Fibroblast of skin of abdomen (primary cell): ENCODE measurements at places on chromosomes 5 and 9.

DNA sequence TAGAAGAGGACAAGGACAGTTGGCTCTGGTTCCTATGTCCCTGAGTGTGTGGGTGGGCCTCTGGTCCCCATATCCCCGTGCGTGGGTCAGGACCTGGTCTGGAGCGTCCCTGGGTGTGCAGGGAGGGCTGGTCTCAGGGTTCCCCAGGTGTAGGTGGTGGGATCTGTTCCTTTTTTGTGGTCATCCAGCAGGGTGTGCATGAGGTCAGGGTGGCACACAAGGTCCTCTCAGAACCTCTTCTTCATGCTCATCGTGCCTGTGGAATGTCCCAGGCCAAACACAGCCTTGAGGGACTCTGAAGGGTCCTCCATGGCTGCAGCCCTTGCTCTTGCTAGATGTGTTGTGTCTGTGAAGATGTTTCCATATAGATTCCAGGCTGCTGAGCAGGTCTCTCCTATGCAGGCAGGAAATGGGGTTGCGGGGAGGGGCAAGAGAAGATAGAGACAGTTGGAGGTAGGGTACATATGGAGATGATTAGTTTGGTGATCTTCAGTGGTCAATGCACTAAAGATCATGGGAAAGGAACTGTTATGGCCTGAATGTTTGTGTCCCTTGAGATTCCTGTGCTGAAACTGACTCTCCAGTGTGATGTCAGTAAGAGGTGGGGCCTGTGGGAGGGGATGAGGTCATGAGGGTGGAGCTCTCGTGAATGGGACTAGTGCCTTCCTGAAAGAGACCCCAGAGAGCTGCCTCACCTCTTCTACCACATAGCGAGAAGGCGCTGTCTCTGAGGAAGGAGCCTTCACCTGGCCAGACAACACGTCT, 53.1 kb downstream of the NXNL2 start:
- peak; percentile 21 for DNase-seq

GRCh38 chr5:133843911-133844310, 124.5 kb downstream of the C5orf15 start:
- DNase-seq: no peak

DNA sequence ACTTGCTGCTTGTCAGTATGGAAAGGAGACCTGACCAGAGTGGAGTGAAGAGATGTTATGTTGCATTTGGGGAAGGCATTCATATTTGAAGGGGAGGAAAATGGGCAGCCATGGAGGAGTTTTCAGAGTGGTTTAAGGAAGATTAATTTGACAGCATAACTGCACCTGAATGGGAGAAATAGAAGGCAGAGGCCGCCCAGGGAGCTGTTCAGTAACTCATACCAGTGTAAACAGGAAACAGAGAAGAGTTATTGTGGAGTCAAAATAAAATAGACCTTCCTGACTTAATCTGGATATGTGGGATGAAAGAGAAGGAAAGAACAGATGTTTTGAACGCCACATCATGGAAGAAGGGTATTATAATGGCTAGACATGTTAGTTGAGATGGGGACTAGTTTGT, 13.4 kb downstream of the SLC44A1 start:
- DNase-seq: no peak

DNA sequence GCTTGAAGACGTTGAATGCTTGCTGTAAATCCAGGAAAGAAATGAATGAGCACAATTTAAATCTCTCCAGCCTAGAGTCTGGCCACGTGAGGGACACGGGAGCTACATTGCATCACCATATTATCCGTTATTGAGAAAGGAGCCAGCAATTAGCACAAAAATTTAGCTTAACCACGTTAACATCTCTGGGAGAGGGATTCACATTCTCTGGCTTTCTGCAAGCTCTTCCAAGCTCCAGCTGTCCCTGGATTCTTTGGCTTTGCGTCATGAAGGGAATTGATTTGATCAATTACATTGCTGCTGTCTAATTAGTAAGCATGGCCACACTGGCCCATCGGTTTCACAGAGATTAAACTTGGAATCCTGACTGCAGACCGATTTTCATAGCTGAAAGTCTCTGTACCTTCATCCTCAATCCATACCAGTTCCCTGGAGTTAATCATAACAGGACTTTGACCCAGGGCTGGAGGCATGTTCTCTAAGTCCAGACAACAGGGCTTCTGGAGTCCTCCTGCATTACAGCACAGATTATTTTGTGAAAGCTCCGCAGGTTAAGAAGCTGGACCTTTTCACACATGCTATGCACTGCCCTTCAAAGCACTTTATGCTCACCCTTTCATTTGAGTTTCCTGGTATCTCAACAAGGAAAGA, 31.6 kb downstream of the ADRA1B start:
- DNase-seq: peak; percentile 90

DNA sequence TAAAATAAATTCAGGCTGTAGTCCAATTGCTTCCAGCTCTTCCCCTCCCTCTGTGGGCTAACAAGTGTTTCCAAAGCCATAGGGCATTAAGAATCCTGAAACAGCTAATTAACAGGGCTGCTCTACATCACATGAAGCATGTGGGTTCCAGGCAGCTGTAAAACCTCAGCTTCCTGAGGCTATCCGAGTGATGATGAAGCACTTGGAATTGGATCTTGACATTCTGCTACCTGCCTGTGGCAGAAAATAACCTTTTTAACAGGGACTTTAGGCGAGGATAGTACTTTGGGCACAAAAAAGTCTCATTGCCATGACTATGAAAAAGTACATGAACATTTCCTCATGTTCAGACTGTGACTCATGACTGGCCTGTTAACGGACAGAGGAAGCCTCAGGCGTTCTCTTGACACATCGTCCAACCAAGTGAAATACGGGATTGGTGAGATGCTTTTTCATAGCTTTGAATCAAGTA, 107.2 kb downstream of the PDE4D start:
- peak; percentile 90 for DNase-seq

DNA sequence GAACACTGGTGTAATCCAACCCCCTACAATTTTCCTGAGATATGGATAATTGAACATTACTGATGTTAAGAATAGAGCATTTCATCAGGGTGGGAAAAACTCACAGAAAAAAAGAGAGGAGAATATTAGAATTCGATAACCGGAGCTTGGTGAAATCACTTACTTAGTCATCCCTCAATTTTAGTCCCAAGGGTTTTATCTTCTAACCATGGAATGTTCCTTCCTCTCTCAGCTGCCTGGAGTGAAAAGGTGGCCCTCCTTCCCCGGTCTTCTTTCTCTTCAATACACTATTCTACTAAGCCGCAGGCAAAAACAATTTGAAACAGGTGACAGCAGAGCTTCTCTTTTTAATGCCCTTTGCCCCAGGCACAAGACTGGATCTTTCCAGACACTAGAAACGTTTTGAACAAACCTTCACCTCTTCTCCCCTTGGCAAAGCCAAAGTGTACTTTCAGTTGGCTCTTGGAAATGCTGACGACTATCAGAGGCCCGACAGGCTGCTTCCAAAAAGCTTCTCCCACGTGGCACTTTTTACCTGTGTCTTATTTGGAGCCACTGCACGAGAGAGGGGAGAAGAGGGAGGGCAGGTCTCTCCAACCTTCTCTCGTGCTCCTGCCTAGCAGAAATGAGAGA, 543.9 kb downstream of the TLE1 start:
- DNase-seq: no peak

GRCh38 chr5:157384971-157385709, 74.9 kb upstream of the NIPAL4 start:
- peak; percentile 100 for DNase-seq

- DNase-seq: peak; percentile 74
Observed at GRCh38 chr5:53071738-53072137, 37.8 kb downstream of the MOCS2 start.

GRCh38 chr9:78986446-78986845, 585.3 kb upstream of the TLE4 start:
- peak; percentile 33 for DNase-seq

DNA sequence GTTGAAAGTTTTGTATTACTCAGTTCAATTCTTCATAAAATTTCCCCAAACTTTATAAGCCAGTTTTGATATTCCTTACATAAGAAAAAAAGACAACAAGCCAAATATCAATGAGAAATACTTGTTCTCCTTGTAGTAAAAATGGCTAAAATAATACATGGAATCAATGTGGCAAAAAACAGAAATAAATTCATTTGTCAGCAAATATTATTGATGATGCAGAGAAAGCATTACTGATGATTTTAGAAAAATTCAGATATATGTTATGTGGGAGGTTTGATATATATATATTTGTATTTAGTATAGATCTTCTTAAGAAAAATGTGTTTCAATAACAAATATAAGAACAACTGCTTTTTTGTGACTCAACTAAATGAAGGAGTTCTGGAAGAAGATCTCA, 127.0 kb upstream of the PUM3 start:
- DNase-seq: no peak

DNA sequence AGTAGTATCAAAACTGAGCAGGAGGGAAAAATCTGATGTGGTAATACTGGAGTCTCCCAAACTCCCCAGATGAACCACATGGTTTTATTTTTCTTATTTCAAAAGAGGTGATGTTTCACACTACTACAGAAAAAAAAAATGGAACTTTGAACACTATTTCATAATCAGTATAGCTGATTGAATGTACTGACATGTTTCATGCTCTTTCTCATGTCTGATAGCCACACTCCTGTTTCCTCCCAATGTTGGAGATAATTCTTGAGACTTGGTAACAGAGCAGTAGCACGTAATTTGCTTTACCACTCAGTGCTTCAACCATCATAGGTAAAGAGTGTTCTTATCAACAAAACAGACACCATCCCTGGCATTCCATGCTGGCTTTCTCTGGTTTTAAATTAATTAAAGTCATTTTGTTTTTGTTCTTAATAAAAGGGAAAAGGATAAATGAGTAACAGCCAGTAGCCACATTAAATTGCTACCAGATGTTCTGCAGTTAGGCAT, 85.2 kb downstream of the MUSK start:
- peak; percentile 68 for DNase-seq

GRCh38 chr5:56625541-56625940, 189.8 kb upstream of the MAP3K1 start:
- DNase-seq: peak; percentile 95

DNA sequence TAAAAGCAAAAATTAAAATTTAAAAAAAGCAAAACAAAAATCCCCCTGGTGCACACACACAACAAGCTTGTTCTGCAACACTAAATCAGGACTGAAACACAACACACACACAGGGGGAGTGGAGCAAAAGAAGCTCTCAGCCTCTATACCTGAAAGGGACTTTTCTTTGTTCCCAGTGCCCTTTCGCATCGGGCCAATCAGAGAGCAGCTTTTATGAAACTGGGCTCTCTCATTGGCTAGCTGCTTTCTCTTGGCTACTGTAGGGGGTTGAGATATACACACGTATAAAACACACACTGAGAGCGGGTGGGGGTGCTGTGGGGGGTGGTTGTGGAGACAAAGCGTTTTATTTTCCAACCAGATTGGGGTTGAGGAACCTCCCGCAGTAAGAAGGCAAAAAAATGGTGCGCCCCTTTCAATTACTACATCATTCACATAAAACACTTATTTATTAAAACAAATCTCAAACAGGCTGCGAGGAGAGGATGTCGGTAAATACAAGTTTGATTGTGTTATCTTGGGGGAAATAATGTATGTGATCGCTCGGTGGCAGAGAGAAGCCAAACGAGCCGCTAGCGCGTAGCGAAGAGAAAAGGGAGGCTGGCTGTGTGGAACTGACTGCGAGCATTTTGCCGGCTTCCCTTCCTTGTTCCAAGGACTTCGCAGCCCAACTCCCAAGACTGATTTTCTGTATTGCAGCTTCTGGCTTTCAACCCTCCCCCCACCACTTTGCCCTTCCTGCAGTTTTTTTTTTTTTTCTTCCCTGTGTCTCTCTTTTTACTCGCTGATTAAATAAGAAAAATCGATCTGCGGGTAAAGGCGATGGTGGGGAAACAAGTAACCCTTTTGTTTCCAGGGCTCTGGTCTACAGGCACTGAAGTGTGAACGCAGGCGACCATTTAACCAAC, 2.5 kb upstream of the ZNF608 start:
- DNase-seq: peak; percentile 92

- peak; percentile 42 for DNase-seq
Observed at GRCh38 chr9:70590315-70590677, 175.8 kb upstream of the KLF9 start.

DNA sequence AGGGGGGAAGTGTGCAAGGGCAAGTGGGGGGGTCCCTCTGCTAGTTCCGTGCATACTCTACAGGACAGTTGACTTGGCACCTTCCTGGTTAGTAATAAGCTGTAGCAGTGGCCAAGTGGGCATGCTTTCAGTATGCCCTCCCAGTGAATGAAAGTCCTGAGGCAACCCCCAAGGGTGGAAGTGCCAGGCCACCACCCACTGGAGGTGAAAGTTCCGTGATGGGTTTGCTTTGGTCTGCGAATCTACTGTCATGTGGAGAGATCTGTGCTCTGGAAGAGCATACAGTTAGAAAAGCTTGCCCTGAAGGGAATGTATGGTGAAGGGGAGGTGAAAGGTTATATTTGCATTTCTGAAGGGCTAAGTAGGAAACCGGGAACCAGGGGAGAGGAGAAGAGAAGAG, 10.3 kb downstream of the FXN start:
- DNase-seq: no peak

DNA sequence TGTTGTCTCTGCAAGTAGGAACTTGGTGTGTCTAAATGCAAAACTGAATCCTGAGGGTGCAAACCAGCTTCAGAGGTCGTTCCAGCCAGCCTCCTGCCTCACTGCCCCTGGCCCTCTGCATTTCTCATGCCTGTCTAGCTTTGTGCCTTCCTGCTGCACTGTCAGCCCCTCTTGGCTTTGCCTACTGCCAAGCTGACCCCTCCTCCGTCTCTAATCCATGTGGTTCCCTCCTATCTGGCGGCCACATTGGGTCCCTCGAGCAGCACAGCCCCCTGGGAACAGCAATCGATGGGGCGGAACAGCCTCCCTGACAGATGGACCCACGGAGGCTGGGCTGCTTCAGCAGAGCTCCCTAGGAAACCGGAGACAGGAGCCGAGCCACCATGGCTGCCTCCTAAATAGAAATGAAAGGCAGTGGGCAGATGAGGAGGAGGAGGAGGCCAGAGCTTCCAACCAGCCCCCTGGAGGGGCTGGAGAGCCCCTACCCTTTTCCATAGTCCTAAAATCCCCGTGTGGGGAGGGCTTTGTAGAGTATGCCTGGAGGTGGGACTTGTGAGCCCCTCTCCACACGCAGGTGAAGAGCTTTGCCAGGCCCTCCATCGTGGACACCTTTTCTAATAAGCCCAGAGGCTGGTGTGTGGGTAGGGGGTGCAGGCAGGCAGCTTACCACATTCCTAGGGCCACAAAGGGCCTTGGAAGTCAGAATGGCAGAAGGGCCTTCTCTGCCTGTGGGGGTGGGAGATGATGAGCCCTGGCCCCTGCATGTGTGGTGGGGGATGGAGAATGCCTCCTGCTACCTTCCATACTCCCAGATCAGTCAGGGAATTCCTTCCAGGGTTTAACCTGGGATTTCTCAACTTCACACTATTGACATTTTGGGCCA, 9.2 kb upstream of the CXXC5 start:
- no peak for DNase-seq

DNA sequence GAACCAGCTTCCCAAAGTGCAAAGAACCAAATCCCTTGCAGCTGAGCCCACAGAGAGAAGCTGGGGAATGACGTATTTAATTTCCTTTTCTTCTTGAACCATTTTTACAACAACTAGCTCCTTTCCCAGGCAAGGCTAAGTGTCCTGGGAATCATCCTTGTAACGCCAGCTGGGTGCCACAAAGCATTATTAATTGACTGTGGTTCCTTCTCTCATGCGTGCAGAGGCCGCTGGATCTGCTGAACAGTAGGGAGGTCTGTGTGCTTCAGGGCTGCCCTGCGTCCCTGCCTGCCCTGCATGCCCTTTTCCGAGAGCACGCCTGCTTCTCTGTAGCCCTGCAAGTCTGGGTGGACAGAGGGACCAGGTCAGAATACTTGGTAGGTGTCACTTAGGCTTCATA, 124.1 kb upstream of the OTULINL start:
- no peak for DNase-seq
